ENCODE measurements at places on chromosomes 4 and X. TPM values are rescaled to one million over a fixed set of nuclear protein-coding genes. Genes with fewer than 3 reads are reported as not detected.

Gene RAB9B
- total RNA-seq: 33.2 TPM

Gene SHROOM2
- 17.9 TPM for total RNA-seq

Gene NAP1L3
- total RNA-seq: 100 TPM

Gene ARHGAP24
- 1.5 TPM for total RNA-seq

Gene KDM5C
- total RNA-seq: 105 TPM

Gene ZCCHC18
- total RNA-seq: 21.6 TPM

Data from temporal lobe (tissue), 4 donors.